T-helper 9 cell (primary cell): ENCODE measurements at places on chromosomes 11 and 22.

- DNase-seq, result no peak
Measured at GRCh38 chr11:33437529-33437928, 180.3 kb downstream of the HIPK3 start.

DNA sequence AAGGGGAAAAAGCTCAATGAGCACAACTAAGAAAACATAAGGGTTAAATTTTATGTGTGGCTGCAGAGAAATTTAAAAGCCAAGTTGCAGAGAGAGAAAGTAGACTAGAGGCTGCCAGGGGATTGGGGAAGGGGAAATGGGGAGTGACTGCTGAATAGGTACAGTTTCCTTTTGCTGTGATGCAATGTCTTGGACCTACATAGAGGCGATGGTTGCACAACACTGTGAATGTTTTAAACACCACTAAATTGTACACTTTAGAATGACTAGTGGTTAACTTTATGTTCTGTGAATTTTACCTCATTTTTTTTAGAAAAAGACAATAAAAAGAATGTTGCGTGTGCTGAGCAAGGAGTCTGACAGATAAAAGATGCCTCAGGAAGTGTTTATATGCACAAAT, 36.5 kb downstream of the TENM4 start:
- no peak for DNase-seq

DNA sequence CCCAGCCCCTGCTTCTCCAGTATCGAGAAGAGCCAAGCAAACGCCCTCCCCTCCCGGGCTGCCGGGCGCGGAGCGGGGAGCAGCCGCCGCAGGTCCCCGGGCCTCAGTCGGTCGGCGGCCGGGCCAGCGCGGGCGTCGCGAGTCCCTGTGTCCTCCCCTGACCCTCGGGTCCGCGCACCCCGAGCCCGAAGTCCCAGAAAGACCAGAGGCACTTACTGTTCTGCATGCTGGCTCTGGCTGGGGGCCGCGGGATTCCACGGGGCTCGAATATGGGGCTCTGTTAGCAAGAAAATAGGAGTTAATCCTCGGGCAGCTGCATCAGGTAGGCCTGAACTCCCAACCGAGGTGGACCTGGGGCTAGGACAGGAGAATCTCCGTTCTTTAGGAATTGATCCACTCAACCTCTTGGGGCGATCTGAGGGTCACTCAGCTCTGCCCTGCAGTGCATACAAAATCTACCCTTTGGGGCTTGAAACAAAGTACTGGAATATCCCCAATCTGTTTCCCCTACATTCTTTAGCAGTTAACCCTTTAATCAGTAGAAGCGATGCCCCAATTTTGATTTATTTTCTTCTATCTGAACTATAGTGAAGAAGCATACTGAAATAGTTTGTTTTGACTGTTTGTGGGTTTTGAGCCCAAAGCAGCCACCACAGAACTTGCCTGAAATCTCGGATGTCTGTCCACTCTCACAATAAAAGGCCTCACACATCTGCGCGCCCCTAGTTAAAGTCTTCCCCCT, 4.8 kb downstream of the PAX6 start:
- no peak for DNase-seq

DNA sequence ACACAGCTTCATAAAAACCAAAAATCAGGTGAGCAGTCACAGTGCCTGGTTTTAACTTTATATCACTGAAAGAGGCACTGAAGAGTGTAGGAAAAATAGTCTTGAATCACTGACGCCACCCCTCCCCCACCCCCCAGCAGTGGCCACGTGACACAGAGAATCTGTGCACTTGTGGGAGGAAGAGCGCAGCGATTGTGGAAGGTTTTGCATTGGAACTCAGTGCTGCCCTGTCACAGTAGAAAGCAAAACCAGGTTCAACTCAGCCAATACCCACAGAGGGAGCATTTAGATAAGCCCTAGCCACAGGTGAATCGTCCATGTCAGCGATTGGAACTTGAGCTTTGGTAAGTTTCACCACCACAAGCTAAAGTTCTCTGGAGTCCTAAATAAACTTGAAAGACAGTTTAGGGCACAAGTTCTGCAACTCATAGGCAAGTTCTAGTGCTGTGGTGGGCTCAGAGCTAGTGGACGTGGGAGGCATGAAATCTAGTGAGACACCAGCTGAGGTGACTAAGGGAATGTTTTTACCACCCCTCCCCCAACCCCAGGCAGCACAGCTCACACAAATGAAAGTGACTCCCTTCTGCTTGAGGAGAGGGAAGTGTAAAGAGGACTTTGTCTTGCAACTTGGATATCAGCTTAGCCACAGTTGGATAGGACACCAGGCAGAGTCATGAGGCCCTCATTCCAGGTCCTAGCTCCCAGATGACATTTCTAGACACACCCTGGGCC, 13.3 kb downstream of the OR52B2 start:
- DNase-seq, result no peak

- no peak for DNase-seq
Measured at GRCh38 chr11:503179-503981, 3.7 kb downstream of the RNH1 start.

- DNase-seq, result no peak
Measured at GRCh38 chr22:26325641-26326040, 103.4 kb upstream of the ASPHD2 start.

DNA sequence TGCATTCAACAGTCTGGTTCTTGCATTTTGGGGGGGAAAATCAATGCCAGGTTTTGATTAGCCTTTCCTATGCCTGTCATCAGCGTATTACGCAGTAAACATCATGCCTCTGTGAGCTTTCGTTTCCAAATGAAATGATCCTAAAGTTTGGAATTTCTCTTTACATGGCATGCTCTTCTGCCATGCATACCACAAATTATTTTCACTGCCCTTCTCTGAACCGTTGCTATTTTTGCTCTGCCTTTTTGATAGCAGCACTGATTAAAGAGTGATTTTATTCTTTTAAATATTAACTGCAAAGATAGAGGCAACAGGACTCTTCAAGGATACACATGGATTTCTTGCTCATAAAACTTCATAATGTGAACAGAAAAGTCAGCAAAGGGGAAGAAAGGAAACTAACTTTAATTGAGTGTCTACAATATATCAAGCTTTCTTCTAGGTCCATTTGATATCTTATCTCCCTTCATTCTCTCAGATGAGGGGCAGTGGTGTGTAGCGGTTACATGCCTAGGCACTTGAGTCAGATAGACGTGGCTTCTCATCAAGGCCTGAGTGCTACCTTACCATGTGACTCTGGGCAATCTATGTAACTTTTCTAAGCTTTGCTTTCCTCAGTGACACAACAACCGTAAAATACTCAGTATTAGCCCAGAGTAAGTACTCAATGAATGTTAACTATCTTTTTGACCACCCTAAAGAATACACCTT, 25.0 kb upstream of the FZD4 start:
- no peak for DNase-seq

DNA sequence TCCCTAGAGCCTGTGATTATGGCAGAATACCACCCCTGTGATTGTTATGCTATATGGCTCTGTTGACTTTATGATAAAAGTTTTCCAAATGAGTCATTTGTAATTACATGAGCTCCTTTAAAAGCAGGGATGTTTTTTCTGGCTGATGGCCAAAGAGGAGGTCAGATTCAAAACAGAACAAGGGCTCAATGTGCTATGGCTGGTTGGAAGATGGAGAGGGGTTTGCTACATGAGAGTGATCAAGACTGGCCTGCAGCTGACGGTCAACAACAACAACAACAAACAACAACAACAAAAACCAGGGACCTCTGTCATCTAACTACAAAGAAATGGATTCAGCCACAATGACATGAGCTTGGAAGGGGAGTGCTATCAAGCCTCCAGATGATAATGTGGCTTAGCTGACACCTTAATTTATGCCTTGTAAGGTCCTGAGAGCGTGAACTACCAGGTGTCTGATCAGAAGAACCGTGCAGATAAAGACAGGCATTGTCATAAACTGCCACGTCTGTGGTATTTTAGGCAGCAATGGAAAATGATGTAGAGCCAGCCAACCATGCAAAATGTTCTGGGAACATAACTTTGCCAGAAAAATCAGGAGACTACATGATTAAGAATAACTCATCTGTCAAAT, 47.2 kb downstream of the PIWIL3 start:
- no peak for DNase-seq

DNA sequence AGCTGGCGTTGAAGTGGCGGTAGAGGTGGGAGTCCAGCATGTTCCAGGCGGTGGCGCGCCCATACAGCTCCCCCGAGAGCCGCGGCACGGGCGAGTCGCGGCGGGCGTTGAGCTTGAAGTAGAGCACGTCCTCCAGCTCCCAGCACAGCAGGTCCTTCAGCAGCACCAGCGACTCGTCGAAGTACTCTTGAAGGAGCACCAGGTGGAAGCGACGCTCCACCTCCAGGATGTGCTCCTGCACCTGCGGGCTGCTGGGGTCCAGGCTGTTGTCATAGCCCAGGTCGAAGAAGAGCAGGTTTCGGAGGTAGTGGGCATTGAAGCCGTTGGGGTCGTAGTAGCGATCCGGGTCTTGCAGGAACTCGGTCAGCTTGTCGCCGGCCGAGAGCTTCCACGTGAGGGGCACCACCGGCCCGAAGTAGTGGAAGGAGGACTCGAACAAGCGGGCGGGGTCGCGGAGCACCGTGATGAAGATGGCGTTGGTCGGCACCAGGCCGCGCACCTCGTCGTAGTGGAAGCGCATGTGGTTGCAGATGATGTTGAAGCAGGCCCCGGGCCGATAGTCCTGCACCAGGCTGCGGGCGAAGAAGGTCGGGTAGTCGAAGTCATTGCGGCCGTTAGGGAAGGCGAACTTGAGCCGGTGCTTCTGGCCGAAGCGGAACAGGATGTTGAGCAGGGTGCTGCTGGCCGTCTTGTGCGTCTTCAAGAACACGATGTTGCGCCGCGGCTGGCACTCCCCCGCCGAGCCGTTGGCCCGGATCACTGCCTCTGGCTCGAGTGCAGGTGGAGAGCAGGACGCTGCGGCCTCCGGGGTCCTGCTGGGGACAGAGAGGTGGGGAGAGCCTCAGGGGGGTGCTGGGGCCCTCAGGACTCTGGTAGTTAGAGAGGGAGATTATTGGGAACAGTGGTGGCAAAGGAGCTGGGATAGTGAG, 9.0 kb upstream of the SEC14L6 start:
- DNase-seq, result no peak

- no peak for DNase-seq
Measured at GRCh38 chr11:16356761-16357393, 531 bp upstream of the SOX6 start.

- DNase-seq, result no peak
Measured at GRCh38 chr11:16815047-16815767, 76.8 kb downstream of the C11orf58 start.

- no peak for DNase-seq
Measured at GRCh38 chr11:83865636-83866461, 579.7 kb upstream of the CCDC90B start.

GRCh38 chr11:48116437-48117228, 100.0 kb upstream of the OR4B1 start:
- no peak for DNase-seq

DNA sequence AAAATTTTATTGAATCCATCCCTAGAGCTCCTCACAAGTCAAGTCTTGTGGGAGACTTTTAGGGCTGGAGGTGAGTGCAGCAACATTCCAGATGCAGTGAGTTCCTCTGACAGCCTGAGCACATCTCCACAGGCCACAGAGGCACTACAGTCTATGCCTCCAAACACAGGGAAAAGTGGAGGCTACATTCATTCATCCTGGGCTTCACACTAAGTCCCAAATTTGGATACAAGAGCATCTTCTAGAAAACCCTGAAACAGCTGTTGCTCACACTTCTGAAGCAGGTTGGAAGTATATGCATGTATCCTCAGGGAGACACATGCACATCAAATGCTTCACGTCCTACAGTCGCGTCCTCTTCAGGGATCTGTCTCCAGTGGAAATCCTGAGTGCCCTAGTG, 1.2 kb downstream of the CD3D start:
- DNase-seq, result no peak

DNA sequence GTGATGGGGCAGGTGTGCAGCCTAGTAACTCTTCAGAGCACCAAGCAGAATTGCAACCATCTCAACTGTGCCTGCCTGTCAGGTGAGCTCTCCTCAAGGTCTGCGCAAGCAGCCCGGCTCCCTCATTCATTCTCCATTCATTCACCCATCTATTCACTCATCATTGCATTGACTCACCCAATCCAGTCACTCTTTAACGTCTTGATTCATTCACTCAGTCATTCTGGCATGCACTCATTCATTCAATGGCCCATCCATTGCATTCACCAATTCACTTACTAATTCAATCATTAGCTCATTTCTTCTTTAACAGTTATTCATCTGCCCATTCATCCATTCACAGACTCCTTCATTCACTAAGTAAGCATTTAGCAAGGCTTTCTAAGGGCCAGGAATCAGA, 111.8 kb downstream of the PDE2A start:
- no peak for DNase-seq

- peak; percentile 33 for DNase-seq
Measured at GRCh38 chr11:118872403-118872821, 11.3 kb upstream of the CXCR5 start.

DNA sequence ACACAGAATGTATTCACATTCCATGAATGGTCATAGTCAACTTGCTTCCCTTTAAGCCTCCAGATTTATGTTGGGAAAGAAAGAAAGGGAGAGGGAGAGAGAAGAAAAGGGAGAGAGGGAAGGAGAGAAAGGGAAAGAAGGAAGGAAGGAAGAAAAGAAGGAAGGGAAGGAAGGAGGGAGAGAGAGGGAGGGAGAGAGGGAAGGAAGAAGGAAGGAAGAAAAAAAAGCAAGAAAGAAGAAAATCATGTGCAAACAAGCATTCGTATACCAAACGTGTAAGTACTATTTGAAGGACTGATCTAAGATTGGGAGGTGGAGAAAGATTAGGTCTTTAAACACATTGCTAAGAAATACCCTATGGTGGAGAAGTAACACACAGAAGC, 23.9 kb upstream of the ARHGAP20 start:
- no peak for DNase-seq

GRCh38 chr11:35066783-35067423, 72.1 kb upstream of the CD44 start:
- no peak for DNase-seq

DNA sequence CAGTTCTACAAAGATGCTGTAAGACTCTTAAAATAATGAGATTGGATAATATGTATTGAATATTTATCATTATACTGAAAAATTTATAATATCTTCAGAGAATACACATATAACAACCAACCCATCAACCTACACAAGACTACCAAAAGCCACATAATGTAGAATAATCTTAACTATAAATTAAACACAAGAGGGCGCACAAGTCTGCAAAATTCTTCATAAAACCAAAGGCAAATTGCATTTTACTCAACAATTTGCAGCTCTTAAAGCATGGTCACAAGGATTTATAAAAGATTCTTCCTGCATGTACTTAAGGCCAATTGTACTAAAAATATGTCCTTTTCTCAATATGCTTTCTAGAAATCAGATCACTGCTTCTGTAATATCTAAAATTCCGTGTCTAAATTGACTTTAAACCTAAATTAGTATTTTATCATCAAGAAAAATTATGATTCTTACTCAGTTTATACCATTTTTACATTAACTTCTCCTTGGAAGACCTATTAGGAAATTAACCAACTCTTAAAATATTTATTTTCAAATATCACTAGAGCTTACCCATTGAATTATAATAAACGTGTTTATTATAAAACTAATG, 79.0 kb downstream of the TTC28 start:
- DNase-seq, result no peak

DNA sequence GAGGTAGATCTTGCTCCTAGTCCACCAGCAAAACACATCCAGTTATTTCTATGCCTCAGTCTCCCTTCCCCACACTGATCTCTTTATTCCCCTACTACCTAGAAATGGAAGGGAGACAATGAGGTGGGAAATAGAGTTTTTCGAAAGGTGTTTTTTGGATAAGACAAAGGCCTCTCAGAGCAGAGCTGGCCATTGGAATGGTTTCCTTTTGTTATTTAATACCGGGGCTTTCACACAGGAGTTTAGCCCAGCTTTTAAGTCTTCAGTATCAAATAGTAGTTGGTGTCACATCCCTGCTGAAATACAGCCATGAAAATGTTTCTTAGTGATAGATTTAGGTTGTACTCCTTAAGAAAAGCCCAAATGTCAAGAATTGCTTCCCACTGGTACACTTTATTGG, 65.4 kb upstream of the B3GAT1 start:
- no peak for DNase-seq
